ENCODE measurements at places on chromosomes 16 and 17.

- DNase-seq, result no peak
Observed at GRCh38 chr16:3650631-3651265, 3.7 kb upstream of the DNASE1 start.

GRCh38 chr17:48192321-48192731, 84.8 kb downstream of the SNX11 start:
- DNase-seq, result no peak

- DNase-seq, result no peak
Observed at GRCh38 chr16:12499032-12499745, 304.5 kb downstream of the CPPED1 start.

- DNase-seq, result no peak
Observed at GRCh38 chr16:5769513-5769912, 671.9 kb upstream of the EEF2KMT start.

- no peak for DNase-seq
Observed at GRCh38 chr16:3256866-3257465, 533 bp upstream of the MEFV start.

DNA sequence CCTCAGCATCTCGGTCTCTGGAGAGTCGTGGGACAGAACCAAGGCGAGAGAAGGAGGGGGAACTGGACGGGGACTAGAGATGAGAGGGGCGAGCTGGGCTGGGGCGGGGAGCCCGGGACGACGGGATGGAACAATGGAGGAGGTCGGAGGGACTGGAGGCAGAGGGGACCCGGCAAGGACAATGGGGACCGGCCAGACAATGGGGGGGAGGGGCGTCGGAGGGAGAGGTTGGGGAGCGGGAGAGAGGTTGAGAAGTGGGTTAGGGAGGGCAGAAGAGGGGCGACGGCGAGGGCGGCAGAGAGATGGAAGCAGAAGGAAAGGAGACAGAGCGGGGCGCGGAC, 719 bp downstream of the NGFR start:
- no peak for DNase-seq

- DNase-seq, result no peak
Observed at GRCh38 chr16:23081675-23082119, 67.6 kb downstream of the USP31 start.

DNA sequence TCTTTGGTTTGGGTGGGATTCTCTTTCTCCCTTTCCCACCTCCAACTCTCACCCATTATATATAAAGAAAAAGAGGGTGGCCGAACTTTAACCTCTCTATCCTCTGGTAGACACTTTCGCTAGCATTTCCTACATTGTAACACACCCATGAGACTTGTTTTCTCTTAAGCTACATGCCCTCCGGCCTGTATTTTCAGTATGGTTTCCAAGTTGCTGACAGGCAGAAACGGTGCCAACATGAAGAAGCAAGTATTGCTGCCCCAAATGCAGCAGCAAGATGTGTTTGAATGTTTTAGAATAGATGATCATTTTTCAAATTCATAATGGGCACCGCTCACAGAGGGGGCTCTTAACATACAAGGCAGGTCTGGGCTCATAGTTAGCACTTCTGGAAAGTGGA, 18.7 kb upstream of the CYB5B start:
- no peak for DNase-seq

- DNase-seq, result no peak
Observed at GRCh38 chr17:61540874-61541273, 50.1 kb downstream of the NACA2 start.

DNA sequence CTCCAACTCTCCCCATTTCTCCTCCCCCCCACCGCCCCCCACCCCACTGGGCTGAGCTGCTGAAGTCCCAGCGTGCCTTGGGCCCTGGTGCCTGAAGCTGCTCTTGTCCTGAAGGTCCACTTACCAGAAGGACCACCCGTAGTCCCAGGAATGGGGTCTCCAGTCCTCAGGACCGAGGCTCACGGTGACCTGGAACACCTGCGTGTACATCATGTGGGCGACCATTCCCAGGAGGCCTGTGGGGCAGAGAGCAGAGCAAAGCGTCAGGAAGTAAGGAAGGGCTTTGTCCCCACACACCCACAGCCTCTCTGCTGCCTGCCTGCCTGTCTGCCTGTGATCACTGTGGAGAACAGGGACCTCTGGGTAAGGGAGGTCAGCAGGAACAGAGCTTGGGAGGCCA, 218.7 kb downstream of the GSG1L start:
- no peak for DNase-seq

DNA sequence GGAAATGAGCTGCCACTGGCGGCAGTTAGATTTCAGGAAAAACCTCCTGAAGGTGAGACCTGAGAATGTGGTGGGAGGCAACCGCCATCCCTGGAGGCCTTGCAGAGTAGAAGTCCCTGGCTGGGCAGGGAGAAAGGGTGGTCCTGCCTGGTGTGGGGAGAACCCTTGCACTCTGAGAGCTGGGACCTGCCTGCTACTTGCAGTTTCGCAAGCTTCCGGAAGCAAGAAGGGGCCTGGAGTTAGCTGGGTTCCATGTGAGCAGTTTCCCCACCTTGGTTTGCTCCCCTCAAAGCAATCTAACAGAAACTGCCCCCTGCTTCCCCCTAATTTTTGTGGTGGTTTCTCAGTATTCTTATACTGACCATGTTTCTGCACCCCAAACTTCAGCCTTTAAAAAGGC, 6.5 kb downstream of the ZNF629 start:
- DNase-seq, result no peak

GRCh38 chr17:45935710-45936509, 41.6 kb downstream of the MAPT start:
- DNase-seq, result no peak

- DNase-seq, result no peak
Observed at GRCh38 chr17:27945333-27945616, 52.1 kb upstream of the LYRM9 start.

DNA sequence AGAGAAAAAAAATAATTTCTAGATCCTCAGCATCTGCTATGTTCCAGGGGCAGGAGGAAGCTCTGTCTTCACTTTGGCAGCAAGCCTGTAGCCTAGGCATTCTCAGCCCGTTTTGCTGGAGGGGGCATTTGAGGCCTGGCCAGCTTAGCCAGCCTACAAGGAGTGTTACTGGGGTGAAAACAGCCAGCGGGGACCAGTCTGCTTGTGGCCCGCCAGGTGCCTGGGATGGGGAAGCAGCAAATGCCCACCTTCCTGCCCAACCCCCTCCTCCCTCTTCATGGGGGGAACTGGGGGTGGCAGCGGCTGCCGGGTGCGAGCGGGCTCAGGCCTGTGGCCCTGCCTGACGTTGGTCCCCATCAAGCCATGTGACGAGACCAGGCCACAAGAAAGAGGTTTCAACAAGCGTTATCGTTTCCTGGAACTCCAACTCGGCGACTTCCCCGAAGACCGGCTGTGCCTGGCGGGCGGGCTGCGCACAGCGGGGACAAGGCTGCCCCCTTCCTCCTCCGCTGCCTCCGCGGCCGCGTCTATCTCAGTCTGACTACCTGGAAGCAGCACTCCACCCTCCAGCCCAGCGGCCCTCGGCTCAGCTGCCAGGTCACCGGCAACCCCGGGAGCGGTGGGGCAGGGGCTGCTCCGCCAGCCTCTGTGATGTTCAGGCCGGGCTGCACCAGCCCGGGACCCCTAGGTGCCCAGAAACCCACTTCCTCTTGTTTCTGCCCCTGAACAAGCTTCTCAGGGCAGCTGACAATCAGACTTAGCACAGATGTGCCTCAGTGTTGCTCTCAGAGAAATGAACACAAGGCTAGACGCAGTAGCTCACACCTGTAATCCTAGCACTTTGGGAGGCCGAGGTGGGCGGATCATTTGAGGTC, 22.9 kb downstream of the SOCS1 start:
- DNase-seq, result peak; percentile 87

- DNase-seq, result no peak
Observed at GRCh38 chr16:16124438-16124837, 98.9 kb downstream of the ABCC6 start.

GRCh38 chr17:77228241-77228752, 87.5 kb downstream of the SEC14L1 start:
- no peak for DNase-seq

GRCh38 chr16:12503191-12503590, 300.5 kb downstream of the CPPED1 start:
- DNase-seq, result no peak

DNA sequence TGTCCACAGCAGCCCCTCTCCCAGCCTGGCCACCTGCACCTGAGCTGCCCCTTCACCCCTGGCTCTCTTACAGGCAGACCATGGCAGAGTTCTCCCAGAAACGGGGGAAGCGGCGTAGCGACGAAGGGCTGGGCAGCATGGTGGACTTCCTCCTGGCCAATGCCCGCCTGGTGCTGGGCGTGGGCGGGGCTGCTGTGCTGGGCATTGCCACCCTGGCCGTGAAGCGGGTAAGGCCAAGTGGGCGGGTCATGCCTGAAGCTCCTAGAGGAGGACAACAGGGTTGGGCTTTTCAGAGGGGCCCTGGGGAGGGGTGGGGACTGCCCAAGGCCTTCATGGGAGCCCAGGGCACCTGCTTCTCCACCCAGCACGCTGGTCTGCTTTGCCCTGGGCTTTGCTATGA, 2.2 kb downstream of the MIEF2 start:
- no peak for DNase-seq

GRCh38 chr16:89561142-89561883, 831 bp downstream of the RPL13 start:
- no peak for DNase-seq
